Epithelial cell of prostate (primary cell): ENCODE measurements at places on chromosomes 1 and 21.

DNA sequence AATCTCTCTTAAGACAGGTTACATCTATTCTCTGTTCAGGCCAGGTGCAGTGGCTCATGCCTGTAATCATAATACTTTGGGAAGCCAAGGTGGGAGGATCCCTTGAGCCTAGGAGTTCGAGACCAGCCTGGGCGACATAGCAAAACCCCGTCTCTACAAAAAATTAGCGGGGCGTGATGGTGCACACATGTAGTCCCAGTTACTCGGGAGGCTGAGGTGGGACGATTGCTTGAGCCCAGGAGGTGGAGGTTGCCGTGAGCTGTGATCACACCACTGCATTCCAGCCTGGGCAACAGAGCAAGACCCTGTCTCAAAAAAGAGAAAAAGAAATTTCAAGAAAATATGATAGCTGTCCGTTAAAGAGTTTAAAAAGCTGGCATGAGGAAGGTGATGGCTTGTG lies 43.0 kb downstream of the UBE4B start:
- no peak for DNase-seq

DNA sequence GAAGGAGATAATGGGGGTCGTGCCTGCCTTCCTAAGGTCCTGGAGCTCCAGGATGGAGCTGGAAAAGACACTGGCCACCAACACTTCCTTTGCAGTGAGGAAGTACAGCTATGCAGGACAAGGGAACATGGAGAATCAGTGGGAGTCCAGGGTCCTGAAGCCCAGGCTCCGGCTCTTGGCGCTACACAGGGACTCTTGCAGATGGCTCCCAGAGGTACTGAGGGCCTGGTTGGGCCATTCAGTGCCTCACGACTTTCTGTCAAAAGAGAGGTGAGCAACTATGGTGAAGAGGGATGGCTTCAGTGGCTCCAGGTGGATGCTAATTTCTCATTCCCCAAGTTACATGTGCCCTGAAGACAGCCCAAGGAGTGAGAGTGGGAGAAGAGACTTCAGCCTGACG lies 1.8 kb upstream of the ETNK2 start:
- DNase-seq: no peak

DNA sequence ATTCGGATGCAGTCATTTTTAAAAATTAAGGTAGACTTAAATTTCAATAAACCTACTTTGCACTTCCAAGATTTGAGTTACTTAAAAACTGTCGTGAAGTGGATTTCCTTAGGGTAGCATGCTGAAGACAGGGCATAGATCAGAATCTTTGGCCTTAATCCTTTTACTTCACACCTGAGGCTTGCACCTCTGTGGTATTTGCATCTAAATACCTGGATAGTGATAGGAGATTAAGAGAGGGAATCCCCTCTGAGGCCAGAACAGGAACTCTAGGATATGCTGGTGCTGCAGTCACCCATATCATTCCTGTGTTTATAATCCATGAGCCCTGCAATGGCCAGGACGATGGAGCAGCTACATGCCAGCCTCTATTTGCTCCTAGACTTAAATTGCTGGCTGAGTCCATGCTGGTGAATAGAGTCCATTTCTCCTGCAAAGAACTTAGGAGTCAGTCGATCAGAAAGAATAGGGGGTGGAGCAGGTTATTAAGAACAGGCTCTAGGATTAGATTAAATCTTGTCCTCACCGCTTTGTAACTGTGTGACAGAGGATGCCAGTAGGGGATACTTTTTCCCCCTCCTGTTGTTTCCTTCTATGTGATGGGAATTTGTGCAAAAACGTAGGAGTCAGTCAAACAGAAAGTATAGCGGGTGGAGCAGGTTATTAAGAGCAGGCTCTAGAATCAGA lies 333.6 kb downstream of the DUSP10 start:
- DNase-seq: no peak

DNA sequence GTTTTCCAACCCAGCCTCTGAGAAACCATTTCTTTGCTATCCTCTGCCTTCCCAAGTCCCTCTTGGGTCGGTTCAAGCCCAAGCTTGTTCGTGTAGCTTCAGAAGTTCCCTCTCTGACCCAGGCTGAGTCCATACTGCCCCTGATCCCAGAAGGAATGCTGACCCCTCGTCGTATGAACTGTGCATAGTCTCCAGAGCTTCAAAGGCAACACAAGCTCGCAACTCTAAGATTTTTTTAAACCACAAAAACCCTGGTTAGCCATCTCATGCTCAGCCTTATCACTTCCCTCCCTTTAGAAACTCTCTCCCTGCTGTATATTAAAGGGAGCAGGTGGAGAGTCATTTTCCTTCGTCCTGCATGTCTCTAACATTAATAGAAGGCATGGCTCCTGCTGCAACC lies 23.8 kb downstream of the EIF2D start:
- DNase-seq: no peak

DNA sequence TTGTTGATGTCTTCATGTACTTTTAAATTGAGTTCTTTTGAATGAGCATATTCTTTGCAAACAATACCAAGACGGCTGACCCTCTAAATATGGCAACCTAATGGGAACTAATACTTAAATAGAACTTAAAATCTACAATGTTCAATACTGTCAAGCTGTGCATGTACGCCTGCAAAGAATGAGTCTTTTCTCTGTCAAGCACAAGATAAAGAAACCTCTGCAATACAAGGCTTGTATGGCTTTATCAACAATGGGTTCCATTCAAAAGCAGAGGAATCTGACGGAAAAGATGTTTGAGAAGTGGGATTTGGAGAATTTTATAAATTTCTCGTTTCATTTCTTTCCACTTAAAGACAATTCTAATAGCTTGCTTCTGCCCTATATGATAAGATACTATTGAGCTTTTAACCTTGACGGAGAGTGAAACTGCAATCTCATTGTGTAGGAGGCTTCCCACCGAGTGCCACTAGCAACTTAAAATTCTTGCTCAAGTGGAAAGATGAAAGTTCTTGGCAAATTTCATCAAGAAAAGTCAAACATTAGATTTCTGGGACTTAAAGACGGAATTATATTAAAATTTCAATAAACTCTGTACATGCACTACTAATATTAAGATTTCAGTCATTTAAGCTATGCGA lies 119.8 kb downstream of the RGS21 start:
- DNase-seq: no peak

DNA sequence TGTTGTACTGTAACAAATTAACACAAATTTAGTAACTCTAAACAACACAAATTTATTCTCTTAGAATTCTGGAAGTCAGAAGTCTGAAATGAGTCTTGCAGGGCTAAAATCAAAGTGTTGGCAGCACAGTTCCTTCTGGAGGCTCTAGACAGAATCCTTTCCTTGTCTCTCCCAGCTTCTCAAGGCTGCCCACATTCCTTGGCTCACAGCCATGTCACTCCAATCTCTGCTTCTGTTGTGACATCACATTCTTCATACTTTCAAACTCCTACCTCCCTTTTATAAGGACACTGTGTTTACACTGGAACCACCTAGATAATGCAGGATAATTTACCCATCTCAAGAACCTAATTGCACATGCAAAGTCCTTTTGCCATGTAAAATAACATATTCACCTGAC lies 225.0 kb upstream of the PRMT6 start:
- no peak for DNase-seq

DNA sequence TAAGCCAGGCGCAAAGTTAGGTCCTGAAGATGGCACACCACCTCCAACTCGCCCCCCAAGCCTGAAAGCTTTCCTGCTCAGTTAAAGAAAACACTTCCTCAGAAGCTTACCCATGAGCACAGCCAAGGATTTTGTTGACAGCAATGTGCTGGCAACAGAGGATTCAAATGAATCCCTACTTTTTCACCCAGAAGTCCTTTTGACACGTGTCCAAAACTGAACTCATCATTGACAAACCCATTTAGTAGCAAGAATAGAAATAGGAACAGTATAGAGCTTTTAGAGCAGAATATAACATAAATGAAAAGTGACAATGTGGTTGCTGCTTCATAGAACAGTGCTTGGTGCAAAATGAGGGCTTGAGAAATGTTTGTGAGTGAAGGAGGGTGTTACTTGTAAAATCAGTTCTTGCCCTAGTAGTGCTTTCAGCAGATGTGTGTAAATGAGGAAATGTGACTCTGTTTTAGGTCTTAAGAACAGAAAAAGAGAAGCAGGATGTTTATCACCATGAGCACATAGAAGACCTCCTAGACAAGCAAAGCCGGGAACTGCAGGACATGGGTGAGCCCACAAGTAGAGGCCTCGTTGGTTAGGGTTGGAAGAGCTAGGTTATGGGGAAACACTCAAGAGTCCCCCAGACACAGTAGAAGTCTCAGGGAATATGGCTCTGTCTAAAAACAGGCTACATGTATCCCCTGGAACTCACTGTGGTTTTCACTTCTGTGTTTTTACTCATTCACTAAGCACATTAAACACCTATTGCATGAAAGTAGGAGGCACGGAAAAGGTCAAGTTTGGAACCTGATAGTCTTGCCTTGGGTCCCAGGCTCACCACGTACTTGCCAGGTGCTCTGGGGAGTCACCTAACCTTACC lies 48.6 kb upstream of the TMEM125 start:
- no peak for DNase-seq

GRCh38 chr1:54416435-54416834 lies 10.2 kb upstream of the SSBP3 start:
- DNase-seq: no peak

DNA sequence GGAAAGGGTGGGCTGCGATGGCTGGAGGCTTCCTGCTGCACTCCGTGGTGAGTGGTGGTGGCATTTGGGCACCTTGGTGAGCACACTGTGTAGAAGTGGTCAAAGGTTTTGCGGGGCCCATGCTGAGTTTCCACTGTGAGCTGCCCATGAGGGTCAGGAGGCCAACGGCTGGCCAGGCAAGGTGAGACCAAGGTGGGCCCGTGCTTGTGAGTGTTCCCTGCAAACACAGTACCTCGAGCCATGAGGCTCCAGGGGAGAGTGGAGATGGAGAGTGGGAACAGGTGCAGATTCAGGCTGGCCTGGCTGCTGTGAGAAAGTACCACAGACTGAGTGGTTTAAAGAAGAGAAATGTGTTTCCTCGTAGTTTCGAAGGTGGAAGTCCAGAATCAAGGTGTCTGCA lies 40.8 kb downstream of the AJAP1 start:
- no peak for DNase-seq

GRCh38 chr21:34889320-34889675 lies 159.8 kb downstream of the RUNX1 start:
- no peak for DNase-seq

GRCh38 chr1:15483971-15484370 lies 8.1 kb downstream of the CELA2B start:
- no peak for DNase-seq

GRCh38 chr1:211811126-211811525 lies 19.4 kb downstream of the LPGAT1 start:
- DNase-seq: no peak

DNA sequence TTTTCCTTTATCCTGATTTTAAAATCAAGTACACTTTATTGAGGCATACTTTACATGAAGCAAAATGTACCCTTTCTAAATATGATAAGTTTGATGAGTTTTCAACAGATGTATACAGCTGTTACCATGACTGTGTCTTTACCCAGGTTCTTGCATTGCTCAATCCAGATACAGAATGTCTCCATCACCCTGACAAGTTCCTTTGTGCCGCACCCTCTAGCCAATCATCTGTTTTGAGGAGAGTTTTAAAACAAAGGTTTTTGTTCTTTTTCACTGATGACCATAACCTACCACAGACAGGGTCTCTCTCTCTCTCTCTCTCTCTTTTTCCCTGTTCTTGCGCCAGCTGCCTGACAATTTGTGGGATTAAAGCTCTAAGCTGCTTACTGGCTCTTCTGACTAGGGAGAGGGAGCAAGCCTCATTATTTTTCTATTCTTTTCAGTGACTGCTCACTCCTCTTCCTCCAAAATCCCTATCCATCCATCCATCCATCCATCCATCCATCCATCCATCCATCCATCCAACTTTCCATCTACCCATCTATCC lies 1.2 kb upstream of the KCNE1 start:
- DNase-seq: no peak

GRCh38 chr1:198117267-198117666 lies 39.5 kb upstream of the NEK7 start:
- no peak for DNase-seq

- DNase-seq: no peak
Observed at GRCh38 chr1:116579259-116579875, 8.5 kb upstream of the CD58 start.

DNA sequence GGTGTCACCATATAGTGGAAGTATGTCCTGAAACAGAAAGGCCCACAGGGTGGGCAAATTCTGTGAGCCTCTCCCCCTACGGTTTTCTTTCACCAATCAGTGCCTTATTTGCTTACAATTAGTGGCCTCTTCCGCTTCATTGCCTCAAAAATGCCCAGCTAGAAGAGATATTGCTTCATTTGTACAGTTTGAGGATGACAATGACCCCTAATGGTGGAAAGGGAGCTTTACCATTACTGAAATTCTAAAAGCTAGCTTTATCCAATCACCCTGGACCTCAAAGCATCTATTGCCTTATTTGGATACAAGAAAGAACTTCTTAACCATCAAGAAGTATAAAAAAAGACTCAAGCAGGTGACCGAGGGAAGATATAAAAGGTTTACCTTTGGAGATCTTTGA lies 49.6 kb downstream of the LRRC71 start:
- no peak for DNase-seq

- DNase-seq: peak; percentile 26
Observed at GRCh38 chr1:7026169-7026568, 240.9 kb downstream of the CAMTA1 start.
